ENCODE measurements at places on chromosomes 12 and 14. TPM values are rescaled to one million over a fixed set of nuclear protein-coding genes. Genes with fewer than 3 reads are reported as not detected.
A peak's percentile ranks its signal among the peaks of the same experiment; 100 is the strongest.

GRCh38 chr12:94689646-94690036 lies 39.3 kb upstream of the TMCC3 start:
- no peak for DNase-seq

- DNase-seq = no peak
Measured at GRCh38 chr12:56338308-56339157, at the start of gene IL23A. Gene IL23A (plus strand): TSS chr12:56338884. CDS start chr12:56339045, 161 bp downstream.

DNA sequence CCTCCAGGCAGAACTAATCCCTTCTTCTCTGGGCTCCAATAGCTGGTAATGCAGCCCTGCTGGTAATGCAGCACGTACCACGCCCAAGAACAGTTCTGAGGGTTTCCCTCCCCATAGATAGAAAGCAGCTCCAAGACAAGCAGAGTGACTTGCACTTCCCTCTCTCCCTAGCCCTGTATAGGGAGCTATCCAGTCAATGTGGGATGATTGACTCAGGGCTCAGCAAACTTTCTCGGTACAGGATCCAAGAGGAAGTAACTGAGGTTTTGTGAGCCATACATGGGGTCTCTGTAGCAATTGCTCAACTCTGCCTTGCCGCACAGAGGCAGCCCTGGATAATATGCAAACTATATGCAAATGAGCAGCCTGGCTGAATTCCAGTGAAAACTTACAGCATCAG lies 15.5 kb upstream of the FKBP4 start:
- no peak for DNase-seq

DNA sequence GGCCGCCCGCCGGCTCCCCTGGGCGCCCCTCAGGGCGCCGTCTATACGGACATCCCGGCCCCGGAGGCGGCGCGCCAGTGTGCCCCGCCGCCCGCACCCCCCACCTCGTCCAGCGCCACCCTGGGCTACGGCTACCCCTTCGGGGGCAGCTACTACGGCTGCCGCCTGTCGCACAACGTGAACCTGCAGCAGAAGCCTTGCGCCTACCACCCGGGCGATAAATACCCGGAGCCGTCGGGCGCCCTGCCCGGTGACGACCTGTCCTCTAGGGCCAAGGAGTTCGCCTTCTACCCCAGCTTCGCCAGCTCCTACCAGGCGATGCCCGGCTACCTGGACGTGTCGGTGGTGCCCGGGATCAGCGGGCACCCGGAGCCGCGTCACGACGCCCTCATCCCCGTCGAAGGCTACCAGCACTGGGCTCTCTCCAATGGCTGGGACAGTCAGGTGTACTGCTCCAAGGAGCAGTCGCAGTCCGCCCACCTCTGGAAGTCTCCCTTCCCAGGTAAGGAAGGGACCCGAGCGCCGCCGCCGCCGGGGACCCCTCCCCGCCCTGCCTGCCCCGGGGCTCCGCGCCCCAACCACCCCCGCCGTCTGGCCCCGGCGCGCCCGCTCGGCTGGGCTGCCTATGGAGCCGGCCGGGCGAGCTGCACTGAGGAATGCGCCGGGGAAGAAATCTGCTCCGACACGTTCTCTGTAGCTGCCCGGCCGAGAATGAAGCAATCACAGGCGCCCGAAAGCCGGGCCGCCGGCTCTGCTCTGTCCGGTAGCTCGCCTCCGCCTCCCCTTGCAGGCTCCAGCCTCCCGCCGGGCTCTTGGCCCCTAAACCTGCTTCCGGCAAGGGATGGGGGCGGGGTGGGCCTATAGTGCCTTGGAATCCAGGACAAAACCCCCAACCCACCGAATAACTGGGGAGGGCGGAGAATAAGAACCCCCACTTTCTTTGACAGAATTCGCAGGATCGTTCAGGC lies 794 bp downstream of the HOXC13 start:
- no peak for DNase-seq

GRCh38 chr12:42056130-42056529 lies 88.5 kb downstream of the GXYLT1 start:
- DNase-seq = no peak

- DNase-seq = no peak
Measured at GRCh38 chr12:114073076-114073475, 107.0 kb upstream of the RBM19 start.

- no peak for DNase-seq
Measured at GRCh38 chr14:100278702-100279101, 27.5 kb downstream of the SLC25A29 start.

DNA sequence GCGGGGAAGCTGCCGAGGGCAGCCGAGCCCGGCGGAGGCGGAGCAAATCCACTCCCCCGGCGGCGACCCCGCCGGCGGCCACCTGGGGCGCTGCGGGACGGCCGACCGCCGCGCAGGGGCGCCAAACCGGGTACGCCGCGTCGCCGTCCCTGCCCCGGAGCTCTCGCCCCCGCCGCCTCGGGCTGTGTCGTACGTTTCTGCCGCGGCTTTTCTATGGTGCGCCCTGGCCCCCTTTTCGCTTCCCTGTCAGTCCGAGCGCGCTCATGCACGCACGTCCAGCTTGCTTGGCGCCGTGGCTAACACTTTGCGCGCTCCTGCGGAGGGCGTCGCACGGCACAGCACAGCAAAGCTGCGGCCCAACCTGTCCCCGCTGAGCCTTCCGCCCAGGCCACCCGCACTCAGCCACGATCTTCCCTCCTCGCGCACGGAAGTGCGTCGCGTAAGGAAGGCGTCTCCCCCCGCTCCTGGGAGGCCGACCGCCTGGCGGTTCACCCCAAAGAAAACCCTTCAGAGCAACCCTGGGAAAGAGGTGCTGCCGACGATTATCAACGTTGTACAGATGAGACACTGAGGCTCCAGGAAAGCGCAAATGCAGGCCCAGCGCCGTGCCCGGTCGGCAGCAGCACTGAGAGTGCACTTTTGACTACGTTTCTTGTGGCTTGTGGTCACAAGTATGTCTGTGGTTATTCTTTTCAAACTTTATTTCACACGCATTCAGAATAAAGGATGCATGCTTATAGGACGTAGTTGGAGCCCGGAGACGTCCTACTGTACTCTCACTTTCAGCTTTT lies at the start of gene HECTD1:
TSS of gene HECTD1 (minus strand) at position 39 of the 791 bp plus-strand sequence. CDS start 1,857 bp downstream, outside the sequence.
- DNase-seq = peak; percentile 67

GRCh38 chr14:98375566-98375965 lies 896.4 kb downstream of the BCL11B start:
- no peak for DNase-seq

GRCh38 chr12:41051954-41052353 lies 136.2 kb upstream of the PDZRN4 start:
- DNase-seq = no peak

GRCh38 chr12:132422381-132423043 lies 67.4 kb upstream of the FBRSL1 start:
- no peak for DNase-seq

DNA sequence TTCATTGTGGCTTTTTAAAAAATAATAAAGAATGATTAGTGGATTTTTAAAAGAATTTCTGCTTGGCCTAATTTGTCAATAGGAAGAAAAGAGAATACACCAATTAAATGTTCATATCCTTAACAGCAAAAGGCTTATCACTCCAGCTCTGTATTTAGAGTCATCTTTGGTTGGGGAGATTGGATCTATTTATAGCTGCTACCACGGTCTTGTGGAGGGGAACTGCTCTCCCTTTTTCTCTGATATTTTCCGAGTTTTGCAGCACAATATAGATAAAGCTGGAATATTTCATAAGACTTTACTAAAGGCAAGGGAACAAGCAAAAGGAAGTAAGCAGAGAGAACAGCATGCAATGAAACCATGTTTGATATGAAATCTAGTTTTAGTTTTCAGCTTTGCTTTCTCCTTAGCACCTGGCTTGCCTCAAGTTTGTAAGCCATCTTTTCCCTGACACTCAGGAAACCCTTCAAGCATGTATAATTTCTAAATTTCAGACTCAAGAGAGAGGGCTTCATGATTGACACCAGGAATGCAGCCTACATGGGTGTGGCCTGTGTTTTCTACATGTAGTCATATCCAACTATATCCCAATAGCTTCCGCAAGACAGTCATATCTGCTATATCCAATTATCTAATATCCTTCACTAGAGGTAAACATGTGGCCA lies 35.2 kb downstream of the BRMS1L start:
- no peak for DNase-seq

DNA sequence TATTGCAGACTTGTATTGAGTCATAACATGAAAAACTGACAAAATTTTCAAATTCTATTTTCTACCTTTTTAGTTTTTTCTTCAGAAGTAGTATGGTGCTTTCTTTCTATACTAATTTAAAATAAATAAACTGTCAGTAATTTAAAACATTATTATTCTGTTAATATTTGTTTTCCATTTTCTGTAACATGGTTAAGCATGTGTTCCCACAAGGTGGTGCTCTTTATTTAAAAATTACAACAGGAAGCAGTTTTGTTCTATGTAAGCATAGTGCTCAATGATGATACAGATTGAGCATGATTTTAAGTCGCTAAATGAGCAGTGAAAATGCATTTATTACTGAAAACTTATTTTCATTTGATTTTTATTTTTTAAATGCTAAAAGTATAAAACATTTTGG lies 114.6 kb downstream of the PPFIA2 start:
- peak; percentile 33 for DNase-seq

DNA sequence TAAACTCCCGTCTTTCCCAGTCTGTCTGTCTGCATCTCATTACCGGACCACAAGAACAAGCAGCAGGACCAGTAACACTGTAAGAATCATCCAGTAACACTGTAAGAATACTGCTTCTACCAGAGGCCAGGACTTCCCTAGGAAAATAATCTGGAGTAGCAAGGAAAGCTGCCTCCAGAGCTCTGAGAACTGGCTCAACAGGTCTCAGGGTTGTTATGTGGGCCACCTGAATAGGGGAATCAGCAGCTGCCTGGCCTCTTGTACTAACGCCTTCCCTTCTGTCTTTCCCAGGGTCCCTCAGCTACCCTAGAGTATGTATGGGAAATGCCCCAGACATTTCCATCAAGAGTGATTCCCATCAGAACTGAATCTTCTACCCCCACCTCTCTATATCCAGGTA lies 954 bp upstream of the SLC39A2 start:
- DNase-seq = no peak

DNA sequence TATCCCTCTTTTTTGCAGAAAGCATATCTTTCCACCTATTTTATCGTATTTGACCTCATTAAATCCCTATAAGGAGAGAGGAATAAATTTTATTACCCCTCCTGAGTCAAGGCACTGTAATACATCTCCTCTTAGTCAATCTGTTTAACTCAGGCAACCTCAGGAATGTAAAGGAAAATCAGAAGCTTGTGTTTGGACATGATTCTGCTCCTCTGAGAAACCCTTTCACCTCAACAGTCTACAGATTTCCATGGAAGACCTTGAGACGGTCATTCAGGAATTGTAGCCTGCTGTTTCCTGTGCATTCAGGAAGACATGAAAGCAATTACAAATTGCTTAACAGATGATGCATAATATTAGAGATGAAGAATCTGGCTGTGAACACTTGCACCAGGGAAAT lies 360.8 kb downstream of the PAWR start:
- DNase-seq = no peak

DNA sequence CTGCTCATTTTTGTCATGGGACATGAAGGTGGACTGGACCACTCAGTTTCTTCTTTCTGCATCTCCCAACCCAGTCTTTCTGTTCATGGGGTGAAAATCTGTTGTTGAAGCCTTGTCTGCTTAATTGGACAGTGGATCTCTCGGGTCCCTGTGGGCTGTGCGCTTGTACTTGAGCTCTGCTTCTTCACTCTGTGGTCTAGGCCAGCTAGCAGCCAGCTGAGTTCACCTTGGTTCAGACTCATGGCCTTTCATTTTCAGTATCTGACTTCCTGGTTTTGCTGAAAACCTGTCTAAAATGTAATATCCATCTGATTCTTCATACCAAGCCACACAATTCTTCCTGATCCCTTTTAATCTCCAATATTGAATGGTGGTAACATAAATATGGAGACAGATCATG lies 117.2 kb downstream of the LRRK2 start:
- DNase-seq = no peak

GRCh38 chr12:63995512-63995911 lies 151.0 kb downstream of the SRGAP1 start:
- DNase-seq = no peak

- no peak for DNase-seq
Measured at GRCh38 chr14:30848449-30849240, 25.7 kb upstream of the COCH start.

- DNase-seq = no peak
Measured at GRCh38 chr14:24852312-24853060, 197.5 kb downstream of the STXBP6 start.

- DNase-seq = no peak
Measured at GRCh38 chr12:188910-189621, 24.9 kb downstream of the SLC6A12 start.

GRCh38 chr12:51009056-51009440 lies 17.1 kb downstream of the SLC11A2 start:
- no peak for DNase-seq

- DNase-seq = no peak
Measured at GRCh38 chr12:106303202-106303820, 778 bp downstream of the TCP11L2 start.

- no peak for DNase-seq
Measured at GRCh38 chr12:24649634-24650033, 299.3 kb downstream of the BCAT1 start.

DNA sequence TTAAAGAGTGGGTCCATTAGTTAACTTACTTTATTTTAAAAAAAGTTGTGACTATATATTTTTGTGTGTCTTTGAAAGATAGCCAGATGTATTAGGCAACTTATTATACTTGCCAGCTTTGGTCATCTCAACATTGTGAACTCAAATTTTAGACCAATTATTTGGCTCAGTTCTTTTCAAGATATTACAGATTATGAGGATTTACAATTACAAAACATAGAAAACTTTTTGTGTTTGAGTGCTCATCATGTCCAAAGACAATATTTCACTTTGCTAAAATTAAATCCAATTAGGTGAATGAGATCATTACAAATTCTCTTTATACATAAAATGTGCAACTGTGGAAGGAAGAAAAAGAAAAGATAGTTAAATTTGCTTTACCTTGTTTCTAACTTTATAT lies 18.3 kb upstream of the PDE3A start:
- DNase-seq = no peak

- DNase-seq = no peak
Measured at GRCh38 chr12:96258104-96258961, 64.2 kb downstream of the ELK3 start.

KRT81 gene
- total RNA-seq = 0.84 TPM

KRT78 gene
- not detected for total RNA-seq

HSPB8 gene
- total RNA-seq = 3.5 TPM

SRRM4 gene
- 0.02 TPM for total RNA-seq

FKBP11 gene
- 18.5 TPM for total RNA-seq

ANKRD33 gene
- not detected for total RNA-seq

SLC5A8 gene
- total RNA-seq = not detected

IAPP gene
- total RNA-seq = not detected

AQP6 gene
- total RNA-seq = not detected

SIVA1 gene
- total RNA-seq = 141 TPM

DUSP16 gene
- total RNA-seq = 13.4 TPM

KCNC2 gene
- total RNA-seq = not detected

BICDL1 gene
- 18.2 TPM for total RNA-seq

NUP107 gene
- total RNA-seq = 99.0 TPM
